Stimulated activated CD8-positive, alpha-beta memory T cell treated with anti-CD3 and anti-CD28 coated beads, Interleukin-4, amount 100 ng/mL, for 1 hour (primary cell): ENCODE measurements at places on chromosomes 3 and 15.

DNA sequence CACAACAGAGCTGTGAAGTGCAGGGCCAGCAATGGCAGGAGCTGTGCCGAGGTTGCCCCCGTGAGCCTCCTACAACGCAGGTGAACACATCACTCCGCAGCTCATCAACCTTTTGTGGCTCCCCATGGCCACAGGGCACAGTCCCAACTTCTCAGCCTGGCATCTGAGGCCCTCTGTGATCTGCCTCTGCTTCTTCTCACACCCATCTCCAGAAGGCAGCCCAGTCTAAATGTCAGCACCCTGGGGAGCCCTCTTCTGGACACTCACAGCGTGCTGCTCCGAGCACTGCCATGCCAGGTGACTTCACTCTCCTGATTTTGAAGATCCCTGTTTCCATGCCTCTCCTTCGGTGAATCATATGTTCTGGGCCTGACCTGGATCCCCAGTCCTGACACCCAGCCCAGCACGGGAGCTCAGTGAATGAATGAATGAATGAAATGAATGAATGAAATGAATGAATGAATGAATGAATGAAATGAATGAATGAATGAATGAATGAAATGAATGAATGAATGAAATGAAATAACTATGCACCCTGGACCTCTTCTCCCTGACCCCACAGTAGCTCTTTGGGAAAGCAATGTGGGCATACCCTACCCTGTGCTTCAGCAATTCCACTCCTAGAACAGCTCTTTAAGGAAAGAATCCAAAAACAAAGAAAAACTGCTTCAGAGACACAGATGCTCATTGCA lies 17.9 kb upstream of the SKIC8 start:
- DNase-seq: no peak

DNA sequence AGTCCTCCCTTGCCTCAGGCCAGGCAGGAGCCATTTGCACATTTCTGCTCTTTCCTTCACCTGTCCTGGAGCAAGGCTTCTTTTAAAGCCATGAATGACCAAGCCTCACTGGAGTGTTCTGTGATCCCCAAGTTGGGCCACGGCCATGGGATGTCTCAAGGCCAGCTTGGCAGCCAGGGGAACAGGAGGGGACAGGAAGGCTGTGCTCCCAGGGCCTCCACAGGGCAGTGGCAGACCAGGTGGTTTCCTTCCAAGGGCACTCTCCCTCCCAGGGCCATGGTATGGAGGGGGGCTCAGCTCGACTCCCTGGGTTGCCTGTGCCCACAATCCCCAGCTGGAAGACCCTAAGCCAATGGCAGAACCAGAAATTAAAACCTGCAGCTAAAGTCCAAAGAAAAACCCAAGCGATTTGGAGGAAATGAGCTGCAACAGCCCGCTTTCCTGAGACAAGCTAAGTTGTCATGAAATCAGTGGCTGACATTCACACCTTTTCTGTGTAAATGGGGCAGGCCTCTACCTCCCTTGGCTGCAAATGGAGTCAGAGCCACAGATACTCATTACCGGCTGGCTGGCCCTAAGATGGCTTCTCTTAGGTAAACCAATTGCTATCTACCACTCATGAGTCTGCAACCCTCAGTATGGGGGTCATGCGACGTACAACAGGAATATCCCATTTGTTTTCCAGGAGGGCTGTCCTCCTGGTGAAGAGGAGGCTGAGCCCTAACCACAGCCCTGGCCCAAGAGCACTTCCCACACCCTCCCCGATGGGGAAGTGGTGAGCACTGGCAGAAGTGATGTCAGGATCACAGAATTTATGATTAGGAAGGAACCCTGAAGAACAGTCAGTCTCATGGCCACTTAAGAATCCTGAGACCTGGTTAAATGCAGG lies 83.3 kb downstream of the SNRK start:
- DNase-seq: no peak

DNA sequence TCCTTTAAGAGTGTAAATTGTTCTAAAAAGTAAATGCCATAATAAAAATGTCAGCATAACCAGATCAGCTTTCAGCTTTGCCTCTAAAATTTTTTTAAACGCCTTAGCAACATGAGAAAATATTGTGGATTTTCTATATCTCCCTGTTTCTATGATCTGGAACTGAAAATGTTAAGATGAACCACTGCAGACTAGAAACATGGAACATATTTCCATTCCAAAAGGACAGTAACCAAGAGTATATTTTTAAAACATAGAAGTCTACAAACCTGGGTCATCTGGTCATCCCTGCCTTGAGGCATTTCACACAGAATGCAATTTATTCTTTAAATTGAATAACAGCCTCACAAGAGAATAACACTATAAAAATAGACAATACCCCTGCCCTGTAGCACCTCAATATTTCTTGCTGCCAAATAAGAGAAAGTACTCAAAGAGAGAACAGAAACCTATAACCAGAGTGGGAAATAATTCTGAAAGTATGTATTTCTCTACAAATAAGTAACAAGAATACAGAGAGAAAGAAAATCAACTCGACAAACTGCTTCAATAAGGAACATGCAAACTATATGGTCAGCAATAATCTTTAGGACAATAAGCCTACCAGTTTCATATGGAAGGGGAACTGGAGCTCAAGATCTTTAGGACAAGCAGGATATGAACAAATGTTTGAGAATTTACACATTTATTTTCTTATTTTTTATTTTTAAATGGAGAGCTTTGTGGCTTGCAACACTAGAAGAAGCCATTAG lies 949.0 kb downstream of the EPHA3 start:
- DNase-seq: no peak

DNA sequence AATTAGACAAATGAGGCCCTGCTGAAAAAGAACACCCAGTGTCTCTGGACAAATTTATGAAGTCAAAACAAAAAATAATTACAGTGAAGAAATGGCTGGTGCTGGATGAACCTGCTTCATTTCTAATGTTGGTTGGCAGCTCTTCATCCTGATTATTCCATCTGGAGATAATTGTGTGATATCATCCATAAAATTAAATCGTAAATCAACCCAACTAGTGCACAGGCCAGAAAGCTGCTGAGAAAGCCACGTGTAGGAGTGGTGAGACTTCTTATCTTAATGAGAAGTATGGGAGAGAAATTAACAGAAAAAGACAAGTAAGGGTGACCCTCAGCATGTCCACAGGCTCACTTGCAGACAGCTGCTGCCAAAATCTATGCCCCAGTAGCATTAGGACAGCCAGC lies 465.2 kb upstream of the TGFBR2 start:
- DNase-seq: no peak

DNA sequence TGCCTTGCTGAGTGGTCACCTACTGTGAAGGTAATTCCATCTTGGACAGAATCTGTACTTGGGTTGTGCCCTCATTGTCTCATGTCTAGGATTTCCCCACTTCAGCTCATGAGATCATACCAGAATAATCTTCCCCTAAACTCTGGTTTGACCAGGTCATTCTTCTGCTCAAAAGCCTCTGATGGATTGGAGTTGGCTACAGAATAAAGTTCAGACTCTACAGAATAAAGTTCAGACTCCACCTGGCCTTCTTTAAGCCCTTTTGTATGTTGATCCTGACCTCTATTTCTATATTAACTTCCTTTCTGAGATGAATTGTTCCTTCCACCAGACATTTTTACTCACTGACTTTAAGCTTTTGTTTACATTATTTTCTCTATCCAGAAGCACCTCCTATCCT lies 6.4 kb upstream of the GLCE start:
- DNase-seq: no peak

- DNase-seq: no peak
These were observed 6.2 kb upstream of the RPAP1 start for GRCh38 chr15:41550066-41550775.

- DNase-seq: no peak
These were observed 21.3 kb downstream of the CHD2 start for GRCh38 chr15:92921215-92922131.

DNA sequence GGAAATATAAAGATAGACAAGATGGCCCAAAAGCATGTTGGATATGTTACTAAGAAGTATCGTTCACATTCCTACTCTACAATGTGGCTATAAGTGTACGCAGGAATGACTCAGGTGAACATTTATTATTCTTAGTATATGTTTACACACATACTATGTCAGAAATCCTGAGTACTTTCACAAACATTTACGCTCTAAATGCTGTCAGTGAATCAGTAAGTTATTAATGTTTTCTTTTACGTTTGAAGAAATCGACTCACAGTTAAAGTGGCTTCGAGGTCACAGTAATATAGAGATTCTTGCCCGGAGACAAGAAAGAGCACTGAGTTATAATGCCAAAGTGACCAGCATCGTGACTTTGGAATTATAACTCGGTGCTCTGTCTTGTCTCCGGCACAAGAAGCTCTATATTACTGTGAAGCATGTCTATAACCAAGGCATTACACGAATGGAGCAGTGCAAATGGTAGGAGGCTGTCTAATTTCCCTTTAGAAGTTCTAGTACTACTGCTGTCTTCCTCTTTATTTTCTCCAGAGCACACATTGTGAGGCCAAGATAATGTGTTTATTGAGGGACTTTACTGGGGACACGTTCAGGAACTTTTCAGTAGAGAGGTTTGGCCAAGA lies 61.8 kb upstream of the P3H2 start:
- no peak for DNase-seq

GRCh38 chr15:53260647-53261046 lies 470.5 kb upstream of the ONECUT1 start:
- DNase-seq: no peak

DNA sequence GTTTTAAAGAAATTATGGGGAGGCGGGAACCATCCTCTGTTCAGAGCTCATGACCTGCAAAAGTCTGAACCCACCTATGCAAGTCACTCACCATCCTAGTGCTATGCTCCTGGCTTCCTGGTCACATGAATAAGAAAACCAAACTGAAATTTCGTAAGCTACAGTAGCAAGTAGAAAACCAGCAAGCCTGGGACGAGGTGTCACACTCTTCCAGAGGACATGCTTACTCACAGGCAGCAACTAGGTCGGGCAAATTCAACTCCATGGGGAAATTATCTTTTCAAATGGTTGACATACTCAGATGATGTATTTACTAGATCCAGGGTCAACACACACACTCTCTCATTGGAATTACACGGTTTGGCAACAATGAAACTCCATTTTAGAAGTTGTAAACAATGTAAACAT lies 31.3 kb downstream of the LDHAL6B start:
- DNase-seq: no peak
